ENCODE measurements at places on chromosomes 11 and 22.

DNA sequence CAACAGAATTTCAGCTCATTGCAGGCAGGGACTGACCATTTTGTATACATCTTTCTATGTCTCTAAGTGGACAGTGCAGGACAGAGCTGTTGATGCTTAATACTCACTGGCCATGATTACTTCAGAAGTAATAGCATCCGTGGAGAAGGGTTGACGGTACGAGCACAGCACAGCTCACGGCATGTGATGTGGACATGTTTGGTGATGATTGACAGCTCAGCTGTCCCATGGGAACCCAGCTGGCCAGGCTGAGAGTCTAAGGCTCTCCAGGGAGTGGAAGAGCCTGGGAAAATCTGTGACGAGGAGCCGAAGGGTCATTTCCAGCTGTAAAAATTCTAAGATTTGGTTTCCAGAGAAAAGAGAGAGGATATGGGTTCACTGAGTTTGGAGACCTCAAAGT lies 198.2 kb downstream of the SNX19 start:
- DNase-seq: no peak

DNA sequence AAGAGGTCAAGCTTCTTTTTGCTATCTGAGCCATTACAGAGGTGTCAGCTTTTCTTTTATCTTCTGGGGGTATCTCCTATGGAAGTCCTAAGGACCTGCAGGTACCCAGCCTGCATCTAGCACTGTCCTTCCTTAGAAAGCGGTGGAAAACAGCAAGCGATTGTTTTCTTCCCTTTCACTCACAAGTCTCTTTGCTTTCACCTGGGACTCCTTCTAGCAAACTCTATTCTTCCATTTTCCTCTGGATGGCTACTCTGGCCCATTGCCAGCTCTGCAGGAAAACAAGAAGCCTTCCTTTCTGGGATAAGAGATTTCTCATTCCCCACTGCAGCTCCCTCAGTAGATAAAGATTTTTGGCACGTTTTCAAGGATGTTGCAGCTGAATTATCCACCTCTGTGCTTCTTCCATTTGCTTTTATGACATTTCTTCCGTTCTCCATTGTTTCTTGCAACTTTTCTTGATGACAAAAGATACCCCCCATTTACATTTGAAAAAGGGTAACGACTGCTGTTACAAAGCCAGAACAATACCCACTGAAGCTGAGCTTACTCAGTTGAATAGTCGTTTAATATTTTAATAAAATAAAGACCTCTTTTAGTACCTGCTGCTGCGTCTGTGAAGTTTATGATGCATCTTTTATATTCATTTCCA lies 40.2 kb upstream of the BDNF start:
- peak; percentile 27 for DNase-seq

- no peak for DNase-seq
Measured at GRCh38 chr11:79263001-79263400, 177.8 kb downstream of the TENM4 start.

GRCh38 chr11:63869683-63870082 lies 30.8 kb downstream of the MARK2 start:
- no peak for DNase-seq

DNA sequence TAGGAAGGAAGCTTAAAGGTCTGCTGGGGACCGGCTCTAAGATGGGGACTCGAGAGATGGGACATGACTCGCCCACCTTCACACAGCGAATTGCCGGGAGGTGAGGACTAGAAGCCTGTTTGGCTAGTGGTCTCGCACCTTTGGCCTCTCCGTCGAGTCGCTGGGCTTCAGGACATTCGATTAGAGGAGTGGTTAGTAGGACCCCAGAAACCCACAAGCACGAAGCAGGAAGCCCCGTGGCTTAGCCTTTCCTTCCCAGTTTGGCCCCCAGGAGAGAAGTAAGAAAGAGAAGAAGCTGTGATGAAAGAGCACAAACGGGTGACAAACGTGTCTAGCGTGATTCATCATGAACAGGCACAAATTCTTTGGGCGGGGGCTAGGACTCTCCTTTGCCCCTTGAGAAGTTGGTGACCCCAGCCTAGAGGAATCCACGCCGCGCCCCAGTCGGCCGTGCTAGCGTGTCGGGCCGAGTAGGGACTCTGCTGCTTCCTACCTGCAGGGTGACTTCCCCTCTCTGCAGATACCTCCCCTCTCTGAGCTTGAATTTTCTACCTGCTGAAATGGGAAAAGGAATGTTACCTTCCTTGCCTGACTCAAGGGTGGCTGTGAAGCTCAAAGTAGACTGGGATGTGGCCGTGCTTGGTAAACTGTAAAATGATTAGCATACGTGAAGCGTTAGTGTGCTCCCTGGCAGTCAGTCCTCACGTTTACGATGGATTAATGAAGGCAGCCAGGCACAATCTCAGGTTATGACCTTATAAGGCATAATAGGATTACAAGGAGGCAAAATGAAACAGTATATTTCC lies 1.1 kb upstream of the ADM start:
- no peak for DNase-seq

DNA sequence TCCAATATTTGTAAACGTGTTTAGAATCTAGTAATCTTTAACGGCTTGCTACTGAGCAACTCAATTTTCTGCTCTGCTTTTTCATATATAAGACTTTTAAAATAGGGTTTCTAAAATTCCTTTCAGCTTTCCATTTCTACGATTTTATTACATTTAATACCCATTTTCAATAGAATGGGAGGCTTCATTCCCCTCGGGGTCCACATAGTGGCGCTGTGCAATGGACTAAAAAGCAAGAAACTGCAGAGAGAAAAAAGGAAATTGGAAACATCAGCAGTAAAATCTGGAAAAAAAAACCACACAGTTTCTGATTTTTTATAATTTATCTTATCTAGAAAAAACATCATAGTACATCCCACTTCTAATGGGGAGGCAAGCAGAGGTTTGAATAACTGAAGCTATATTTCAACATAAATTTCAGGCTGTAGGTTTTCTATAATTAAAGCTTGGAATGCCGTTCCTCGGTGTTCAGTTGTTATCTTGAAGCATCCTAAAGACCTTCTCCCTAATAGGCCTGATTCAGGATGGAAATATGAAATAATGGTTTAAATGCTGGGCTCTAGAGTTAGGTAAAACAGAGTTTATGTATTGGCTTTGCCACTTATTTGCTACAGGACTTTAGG lies 18.7 kb upstream of the JHY start:
- peak; percentile 68 for DNase-seq

DNA sequence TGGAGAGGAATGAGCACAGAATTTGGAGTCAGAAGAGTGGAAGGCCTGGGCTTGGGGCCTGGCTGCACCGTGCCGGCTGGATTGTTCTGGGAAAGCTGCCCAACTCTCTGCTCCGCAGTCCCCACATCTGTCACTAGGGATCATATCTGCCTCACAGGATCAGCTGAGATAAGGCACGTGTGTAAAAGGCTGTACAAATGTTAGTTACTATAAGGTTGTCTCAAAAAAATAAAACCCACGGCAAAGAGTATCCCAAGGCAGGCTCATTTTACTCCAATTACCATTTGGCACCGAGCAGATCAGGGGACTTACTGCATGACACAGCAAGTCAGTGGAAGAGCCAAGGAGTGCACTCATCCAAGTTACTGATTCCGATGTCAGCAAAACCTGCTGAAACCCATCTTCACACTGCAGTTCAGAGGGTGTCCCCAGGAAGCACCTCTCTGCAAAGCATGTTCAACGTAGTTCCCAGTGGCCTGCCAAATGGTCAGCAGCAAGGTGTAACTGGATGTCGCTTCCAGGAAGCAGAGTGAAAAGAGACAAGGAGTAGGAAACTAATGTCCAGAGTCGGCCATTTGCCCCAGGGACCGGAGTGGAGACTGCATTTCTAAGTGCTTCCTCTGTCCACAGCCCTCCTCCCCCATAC lies 18.1 kb upstream of the MRTFA start:
- no peak for DNase-seq

- no peak for DNase-seq
Measured at GRCh38 chr22:42208362-42208761, 62.1 kb downstream of the TCF20 start.

DNA sequence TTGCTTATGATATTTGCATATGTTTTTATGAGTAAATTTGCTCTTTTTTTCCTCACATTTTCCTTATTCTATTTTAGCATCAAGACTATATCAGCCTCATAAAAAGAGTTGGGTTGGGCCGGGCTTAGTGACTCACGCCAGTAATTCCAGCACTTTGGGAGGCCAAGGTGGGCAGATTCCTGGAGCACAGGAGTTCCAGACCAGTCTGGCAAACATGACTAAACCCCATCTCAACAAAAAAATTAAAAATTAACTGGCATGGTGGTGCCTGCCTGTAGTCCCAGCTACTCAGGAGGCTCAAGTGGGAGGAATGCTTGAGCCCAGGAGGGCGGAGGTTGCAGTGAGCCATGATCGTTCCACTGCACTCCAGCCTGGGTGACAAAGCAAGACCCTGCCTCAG lies 148.8 kb upstream of the ANO5 start:
- no peak for DNase-seq

DNA sequence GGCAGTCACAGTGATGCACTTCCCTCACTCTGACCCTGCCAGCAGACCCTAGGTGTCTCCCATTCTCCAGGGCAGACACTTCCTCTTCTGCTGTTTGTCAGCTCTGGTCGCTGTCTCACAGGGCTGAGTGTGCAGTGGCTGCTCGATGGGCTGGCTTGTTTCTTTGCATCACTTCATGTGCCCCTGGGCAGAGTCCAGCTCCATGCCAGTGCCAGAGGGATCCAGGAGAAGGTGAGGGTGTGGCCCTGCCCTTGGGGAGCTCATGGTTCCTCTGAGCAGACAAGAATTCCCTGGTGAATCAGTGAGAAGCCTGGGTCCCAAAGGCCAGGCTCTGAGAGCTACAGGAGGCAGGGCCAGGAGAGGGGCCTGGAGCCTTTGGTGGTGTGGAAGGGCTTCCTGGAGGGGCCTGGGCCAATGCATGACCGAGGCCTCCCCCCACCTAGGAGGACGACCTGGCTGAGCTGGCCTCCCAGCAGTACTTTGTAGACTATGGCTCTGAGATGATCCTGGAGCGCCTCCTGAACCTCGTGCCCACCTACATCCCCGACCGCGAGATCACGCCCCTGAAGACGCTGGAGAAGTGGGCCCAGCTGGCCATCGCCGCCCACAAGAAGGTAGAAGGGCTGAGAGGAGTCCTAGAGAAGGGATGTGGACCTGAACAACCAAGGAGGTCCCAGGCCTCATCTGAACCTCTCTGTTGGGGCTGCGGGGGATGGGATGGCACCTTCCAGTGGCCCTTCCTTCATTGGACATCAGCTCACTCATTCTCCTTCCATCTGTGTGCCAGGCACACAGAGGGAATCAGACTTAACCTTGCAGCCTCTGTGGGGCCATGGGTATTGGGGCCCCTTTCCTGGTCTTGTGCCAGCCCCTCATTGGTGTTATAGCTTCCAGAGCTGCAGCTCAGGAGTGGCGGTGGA lies 66.1 kb downstream of the MYO7A start:
- DNase-seq: no peak

DNA sequence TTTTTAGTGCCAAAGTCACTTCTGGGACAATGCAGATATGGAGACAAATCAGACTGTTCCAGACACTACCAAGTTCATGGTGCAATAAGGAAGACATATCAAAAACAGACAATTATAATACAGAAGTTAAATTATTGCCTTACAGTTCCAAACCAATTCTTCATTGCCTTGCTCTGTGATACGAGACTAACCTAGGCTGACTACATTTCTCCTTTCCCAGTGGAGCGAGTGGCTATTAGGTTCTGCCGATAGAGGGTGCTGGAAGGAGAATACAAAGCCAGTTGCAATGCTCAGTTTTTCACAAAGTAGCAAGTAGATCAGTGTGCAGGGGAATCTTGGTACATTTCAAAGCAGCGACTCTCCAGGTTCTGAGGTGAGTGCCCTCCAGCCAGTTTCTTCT lies 67.8 kb downstream of the FAM168A start:
- DNase-seq: no peak

DNA sequence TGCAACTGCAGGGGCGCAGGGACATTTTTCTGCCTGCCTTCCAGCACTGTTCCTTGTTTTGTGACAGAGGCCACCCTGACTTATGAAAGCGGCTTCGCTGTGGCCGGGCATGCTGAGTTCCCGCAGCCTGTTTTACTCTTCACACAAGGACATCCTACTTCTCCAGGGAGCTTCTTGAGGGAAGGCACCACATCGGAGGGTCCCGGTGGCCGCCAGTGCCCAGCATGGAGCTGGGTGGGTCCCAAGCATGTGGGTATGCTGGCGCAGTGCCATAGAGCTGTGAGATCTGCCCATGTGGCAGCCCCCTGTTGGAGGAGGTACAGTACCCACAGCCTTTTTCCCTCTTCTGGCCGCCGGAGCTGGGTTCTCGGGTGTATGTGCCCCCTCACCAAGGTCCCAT lies 136.1 kb downstream of the GRIK4 start:
- DNase-seq: no peak

DNA sequence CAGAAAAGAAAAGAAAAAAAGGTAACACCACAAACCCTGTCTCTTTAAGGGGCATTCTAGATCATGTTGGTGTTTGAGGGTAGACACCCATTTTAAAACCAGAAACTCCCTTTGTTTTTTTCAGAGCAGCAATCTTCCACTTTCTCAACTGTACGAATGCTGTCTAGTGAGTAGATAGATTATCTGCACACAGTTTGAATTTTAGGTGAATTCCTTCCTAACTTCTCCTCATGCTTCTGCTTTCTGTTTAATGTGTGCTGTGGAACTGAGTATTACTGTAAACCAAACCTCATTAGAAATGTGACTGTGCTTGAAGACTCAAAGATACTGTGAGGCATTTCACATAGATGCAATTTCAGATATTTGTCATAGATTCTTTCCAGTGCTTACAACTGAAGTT lies 102.4 kb downstream of the PRMT3 start:
- DNase-seq: no peak

- DNase-seq: no peak
Measured at GRCh38 chr11:58844361-58845005, at the start of gene GLYATL2. Gene GLYATL2, minus strand, starts transcription at chr11:58844704. Its CDS starts 5,092 bp downstream, at chr11:58839612.

DNA sequence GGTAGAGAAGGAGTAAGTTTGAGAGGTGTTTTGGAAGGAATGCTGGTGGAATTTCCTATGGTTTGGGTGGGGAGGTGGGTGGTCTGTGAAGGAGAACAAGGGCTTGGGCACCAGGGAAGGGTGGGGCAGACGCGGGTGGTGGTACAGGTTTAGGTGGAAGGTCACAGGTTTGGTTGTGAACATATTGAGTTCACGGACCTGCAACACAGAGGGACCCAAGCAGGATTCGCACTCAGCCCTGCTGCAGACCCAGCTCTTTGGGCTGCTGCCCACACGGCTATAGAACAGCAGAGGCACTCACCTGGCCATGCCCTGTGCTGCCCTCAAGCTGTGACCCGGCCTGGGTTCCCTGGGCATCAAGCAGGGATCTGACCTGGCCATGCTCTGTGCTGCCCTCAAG lies 33.5 kb upstream of the EMID1 start:
- no peak for DNase-seq

Measured in Karpas-422 (cell line).